ENCODE measurements at places on chromosomes 2 and 18.

DNA sequence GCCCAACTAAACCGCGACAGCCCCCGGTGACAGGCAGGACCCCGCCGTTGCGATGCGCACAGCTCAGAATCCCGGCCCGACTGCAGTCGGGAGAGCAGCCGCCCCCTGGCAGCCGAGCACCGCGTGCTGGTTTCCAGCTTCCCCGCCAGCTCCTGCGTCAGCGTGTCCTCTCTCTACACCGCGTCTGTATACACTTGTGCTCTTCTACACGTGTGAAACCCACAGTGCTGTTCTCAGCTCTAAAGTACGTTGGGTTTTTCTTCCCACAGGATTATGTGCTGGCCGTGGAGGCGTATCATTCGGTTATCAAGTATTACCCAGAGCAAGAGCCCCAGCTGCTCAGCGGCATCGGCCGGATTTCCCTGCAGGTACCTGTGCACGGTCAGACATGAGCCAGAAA, 54.0 kb downstream of the ADI1 start:
- DNase-seq = no peak

GRCh38 chr2:134170294-134170693, 83.6 kb upstream of the MGAT5 start:
- no peak for DNase-seq

- DNase-seq = peak; percentile 31
These were observed 92.5 kb upstream of the MAP2 start for GRCh38 chr2:209331291-209331844.

DNA sequence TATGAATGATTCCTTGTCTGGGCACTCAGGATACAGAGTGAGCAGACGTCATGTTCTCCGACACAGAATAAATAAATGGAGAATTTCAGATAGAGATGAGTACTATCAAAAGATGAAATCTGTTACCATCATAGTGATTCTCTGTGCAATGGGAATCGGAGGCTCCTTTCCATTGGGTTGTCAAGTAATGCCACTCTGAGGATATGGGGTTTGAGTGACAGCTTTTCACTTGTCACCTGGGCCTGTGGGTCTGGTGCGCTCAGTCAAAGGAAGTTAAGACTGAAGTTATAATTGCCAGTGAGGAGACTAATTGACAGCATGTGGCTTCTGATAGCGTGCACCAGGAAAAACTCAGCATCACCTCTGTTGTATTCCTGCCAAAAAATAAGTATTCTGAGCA, 387.2 kb downstream of the SOX11 start:
- DNase-seq = no peak

DNA sequence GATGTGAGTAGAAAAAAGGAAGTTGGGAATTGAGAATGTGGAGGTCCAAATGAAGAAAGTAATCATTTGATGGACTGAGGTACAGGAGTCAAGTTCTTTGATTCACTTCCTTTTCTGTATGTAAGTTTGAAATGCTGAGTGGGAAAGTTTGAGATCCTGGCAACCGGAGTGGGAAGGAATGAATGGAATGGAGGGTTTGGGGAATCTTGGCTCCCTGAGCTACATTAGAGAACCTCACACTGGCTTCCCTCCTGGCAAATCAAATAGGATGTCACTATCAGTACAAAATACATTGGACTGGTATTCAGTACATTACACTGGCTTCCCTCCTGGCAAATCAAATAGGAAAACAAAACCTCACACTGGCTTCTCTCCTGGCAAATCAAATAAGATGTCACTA, 9.8 kb upstream of the RNF138 start:
- DNase-seq = no peak

- no peak for DNase-seq
These were observed 731.4 kb downstream of the NR4A2 start for GRCh38 chr2:155600914-155601760.

- no peak for DNase-seq
These were observed 61.1 kb upstream of the ARHGAP15 start for GRCh38 chr2:143068094-143068493.

- DNase-seq = no peak
These were observed 37.4 kb downstream of the TTC32 start for GRCh38 chr2:19864381-19864780.

- no peak for DNase-seq
These were observed 72.1 kb downstream of the CCDC150 start for GRCh38 chr2:196711625-196712024.

GRCh38 chr2:220880623-220881596, 691.2 kb downstream of the EPHA4 start:
- no peak for DNase-seq

Data from pons (tissue), 1 donor.